ENCODE measurements at places on chromosomes 3 and 15.
A peak's percentile ranks its signal among the peaks of the same experiment; 100 is the strongest.

DNA sequence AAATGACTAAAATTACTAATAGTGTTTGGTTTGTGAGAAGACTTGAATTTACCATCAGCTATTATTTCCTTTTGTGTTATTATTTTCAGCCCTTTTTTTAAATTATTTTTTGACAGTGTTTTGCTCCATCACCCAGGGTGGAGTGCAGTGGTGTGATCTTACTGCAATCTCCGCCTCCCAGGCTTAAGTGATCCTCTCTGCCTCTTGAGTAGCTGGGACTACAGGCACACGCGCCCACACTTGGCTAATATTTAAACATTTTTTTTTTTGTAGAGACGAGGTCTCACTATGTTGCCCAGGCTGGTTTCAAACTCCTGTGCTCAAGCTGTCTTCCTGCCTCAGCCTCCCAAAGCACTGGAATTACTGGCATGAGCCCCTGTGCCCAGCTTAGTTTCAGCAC is 31.7 kb upstream of the UTS2B start:
- no peak for DNase-seq

DNA sequence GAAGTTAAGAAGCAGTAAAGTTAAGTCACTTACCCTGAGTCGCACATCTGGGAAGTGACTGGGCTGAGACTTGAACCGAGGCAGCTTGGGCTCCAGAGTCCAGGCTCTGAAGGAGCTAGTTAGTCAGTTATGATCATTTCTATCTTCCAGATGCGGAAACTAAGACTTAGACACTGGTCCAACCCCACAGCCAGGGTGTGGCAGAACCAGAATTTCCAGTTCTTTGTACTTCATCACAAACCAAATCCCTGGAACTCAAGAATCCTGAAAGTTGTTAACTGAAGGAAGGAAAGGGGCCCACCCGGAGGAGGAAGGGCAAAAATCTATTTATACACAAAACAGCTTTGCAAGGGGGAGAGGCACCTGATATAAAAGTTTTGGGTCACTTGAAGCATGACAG is 389.9 kb downstream of the SHQ1 start:
- DNase-seq: no peak

- DNase-seq: no peak
Measured at GRCh38 chr15:61489571-61489970, 260.5 kb upstream of the RORA start.

- DNase-seq: no peak
Measured at GRCh38 chr15:27094235-27094634, 123.3 kb downstream of the GABRG3 start.

DNA sequence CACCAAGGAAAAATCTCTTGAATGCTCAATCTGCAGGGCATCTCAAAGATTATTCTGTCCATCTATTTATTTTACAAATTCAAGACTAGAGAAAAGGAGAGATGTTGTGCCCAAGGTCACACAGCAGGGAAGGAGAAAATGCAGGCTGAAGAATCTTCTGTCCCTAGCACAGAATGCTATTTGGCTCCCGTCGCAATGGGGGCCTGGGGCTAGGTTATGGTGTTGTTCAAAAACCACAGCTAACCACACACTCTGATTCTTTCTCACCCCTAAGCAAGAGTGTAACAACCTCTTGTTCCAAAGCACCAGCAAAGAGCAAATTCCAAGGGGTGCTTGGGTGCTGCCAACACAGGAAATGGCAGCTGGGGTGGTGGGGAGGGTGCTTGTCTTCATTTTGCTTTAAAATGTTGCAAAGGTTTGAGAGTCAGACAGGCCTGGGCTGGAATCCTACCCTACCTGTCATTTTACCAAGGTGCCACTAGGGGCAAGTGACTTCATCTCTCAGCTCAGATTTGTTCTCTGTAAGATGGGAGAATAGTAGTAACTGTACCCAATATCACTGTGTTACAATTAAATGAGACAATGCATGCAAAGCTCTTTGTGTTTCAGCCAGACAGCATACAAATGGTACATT is 112.5 kb downstream of the ADAMTS9 start:
- DNase-seq: peak; percentile 36

GRCh38 chr15:22973987-22974386 is 6.2 kb downstream of the CYFIP1 start:
- DNase-seq: no peak

GRCh38 chr3:4983739-4984510 is 4.7 kb downstream of the BHLHE40 start:
- DNase-seq: peak; percentile 77

DNA sequence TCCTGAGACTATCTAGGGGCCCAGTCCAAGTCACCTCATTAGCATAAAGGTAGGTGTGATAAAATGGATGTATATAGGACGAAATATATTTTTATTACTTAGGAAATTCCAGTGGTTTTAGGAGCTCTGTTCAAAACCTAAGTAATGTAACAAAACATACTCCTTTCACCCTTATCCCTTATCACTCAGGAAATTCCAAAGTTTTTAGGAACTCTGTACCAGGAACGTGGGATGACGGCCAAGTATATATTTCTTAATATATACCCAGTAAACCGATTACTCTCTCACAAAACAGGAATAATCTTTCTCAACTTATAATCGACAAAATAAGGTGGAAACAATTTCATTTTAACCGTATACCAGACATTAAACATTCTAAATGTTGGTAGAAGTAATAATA is 195.7 kb downstream of the ZPLD1 start:
- DNase-seq: no peak

- DNase-seq: no peak
Measured at GRCh38 chr3:82132210-82133069, 371.0 kb upstream of the GBE1 start.

DNA sequence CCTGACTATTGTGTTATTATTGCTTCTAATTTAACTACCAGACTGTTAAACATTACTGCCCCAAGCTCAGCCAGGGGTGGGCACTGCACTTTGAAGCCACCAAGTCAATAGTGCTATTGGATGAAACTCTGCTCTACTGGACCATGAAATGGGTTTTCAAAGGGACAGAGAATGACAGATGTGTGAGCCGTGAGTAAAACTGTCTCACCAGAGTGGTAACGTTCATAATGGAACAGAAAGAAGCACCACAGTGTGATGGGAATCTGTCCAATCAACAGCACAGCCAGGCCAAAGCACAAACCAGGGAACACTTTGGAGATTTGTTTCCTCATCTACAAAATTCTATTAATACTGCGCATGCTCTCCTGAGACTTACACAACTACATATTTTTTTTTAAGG is 171.8 kb upstream of the LPP start:
- DNase-seq: no peak

DNA sequence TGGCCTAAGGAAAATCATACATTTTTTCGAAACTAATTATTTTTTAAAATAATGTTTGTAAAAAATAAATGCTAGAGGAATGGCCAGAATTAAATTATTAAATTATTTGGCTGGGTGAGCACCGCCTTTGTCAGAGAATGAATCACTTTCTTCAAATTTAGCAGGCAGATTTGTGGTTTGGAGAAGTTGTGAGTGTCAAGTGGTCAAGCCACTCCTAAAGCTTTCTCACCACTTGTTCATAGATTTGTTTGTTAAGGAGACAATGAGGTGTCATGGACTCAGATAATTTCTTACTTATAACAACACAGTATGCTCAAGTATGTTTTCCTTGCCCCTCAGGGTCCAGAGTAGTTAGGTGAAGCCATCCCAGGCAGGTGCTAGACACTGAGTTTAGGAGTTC is 196.2 kb downstream of the TUSC7 start:
- DNase-seq: no peak

DNA sequence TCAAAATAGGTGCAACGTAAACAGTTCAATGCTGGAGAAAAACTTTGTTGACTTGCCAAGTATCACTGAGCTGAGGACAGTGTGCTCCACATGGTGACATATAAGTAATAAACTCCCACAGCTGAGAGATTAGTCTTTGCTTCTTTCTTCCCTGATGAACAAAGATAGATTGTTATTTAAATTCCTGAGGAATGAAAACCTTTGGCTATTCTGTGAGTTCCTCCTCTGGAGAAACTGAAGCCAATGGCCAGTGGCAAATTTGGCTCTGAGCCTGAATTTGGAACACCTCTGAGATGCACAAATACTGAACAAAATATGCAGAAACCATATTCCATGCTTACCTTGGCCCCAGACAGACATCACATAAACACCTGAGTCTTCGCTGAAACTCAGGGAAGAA is 63.3 kb downstream of the RPL22L1 start:
- no peak for DNase-seq

- no peak for DNase-seq
Measured at GRCh38 chr3:168040607-168041208, 55.0 kb downstream of the GOLIM4 start.

DNA sequence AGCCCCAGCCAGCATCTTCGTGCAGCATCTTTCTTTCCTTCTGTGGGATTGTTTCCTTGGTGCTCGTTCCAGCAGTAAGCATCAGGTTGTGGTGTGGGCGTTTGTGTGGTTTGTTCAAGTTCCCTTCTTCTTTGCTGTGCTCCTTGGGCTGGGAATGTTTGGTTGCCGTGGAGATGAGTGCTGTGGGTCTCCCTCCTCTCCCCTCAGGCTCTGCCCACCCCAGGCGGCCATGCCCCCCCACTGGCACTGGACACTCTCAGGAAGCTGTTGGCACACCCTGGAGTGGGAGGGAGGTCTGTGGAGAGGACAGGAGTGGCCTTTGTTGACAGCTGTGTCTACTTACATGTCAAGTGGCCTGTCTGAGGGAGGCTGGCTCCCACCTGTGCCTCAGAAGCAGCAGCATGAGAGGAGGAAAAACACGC is 46.5 kb upstream of the SACM1L start:
- no peak for DNase-seq

- no peak for DNase-seq
Measured at GRCh38 chr3:18648868-18649462, 223.8 kb upstream of the SATB1 start.

GRCh38 chr3:122952520-122952919 is 75.0 kb downstream of the SEMA5B start:
- DNase-seq: no peak

DNA sequence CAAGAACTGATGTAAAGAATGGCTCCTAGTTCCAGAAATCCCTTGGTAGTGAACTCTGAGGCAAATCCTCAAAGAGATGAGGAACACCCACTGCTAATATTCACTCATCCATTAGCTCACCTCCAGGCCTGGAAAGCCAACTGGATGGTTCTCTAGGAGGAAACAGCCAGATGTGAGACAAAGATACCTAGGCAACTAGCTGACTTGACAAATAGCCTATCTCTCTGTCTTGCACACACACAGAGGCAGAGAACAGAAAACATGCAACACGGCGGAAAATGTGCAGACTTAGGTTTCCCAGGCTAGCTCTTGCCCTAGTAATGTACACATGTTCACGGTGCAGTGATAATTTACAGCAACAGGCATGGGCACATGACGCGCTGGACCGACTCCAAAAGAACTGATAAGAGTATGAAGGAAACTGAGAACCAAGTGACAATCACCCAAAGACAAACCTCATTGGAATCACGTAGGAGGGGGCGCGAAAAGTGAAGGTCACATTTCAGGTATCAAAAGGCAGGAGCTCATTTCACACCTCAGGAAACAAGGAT is 318.1 kb downstream of the FOXP1 start:
- no peak for DNase-seq

GRCh38 chr3:73383470-73384049 is 241.2 kb downstream of the PDZRN3 start:
- no peak for DNase-seq

GRCh38 chr15:68045289-68046265 is 8.5 kb upstream of the PIAS1 start:
- DNase-seq: no peak

GRCh38 chr15:72133211-72133610 is 15.0 kb downstream of the SENP8 start:
- no peak for DNase-seq
